ENCODE measurements at places on chromosomes 11 and 22.

DNA sequence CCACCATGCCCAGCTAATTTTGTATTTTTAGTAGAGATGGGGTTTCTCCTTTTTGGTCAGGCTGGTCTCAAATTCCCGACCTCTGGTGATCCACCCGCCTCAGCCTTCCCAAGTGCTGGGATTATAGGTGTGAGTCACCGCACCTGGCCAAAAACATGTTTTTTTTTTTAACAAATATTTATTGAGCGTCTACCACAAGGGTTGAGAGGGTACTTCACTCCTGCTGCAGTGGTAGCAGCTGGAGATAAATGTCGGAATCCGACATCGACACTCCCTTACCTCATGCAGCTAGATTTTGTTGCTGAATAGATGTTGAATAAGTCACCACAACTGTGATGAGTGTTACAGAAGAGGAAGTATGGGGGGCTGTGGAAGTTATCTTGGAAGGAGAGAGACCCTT lies 971 bp downstream of the DNAJB13 start:
- H3K4me1 ChIP-seq = no peaks in the 10 kb centered on the region
- H3K27me3 ChIP-seq = peaks cover under 1% of the 10 kb centered on the region
- no peak overlapping the region for H3K27ac ChIP-seq

DNA sequence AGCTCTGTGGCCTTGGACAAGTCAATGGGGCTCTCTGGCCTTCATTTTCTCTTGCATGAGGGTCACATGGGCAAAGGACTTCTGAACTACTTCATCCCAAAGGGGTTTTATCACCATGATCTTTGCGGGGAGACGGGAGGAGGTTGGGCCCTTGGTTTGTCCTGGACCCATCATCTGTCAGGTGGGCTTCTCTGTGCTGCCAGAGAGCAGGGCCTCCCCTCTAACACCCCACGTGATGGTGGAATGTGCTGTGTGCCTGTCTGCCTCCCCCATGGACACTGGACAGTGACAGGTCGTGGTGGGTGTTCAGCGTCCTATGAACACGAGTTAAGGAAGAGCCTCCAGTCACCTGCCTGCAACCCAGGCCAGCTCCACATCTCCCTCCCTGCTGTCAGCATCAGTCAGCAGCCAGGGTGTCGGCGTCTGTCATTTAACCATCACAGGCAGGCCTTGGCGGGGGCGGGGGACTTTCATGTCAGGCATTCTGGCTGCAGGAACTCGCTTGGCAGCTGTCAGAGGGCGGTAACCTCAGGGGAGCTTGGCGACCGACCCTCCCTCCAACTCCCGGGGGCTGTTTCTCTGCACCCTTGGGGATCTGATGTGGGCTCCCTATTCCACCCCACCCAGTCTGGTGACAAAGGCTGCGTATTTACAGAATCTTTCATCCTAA lies 2.6 kb upstream of the SUN2 start:
- H3K36me3 ChIP-seq = no peaks in the 10 kb centered on the region
- peaks cover 29% of the 10 kb centered on the region for H3K4me1 ChIP-seq
- no peak for DNase-seq
- H3K27ac ChIP-seq = no peak overlapping the region
- no peak overlapping the region for H3K4me3 ChIP-seq
- no peaks in the 10 kb centered on the region for H3K27me3 ChIP-seq

DNA sequence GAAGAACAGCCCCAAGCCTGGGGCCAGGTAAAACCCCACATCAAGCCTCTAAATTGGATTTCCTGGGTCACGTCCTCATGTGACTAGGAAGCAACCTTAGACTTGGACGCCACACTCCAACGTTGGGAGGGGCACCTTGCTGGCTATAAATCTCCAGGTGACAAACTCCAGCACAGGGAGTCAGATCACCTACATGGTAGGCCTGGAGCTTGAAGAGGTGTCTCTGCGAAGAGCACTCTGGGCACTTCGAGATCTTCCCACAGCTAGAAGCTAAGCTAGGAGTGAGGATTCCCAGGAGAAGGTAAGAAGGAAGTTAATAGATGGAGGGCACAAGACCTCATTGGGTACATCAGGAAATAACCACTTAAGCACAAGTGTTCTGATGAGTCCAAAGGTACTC lies 77.1 kb upstream of the GNAZ start:
- H3K36me3 ChIP-seq = no peaks in the 10 kb centered on the region
- H3K27me3 ChIP-seq = no peaks in the 10 kb centered on the region
- no peak overlapping the region for H3K27ac ChIP-seq

- no peaks in the 10 kb centered on the region for H3K36me3 ChIP-seq
- H3K27me3 ChIP-seq = no peaks in the 10 kb centered on the region
- H3K4me1 ChIP-seq = peaks cover 6% of the 10 kb centered on the region
- H3K27ac ChIP-seq = no peak overlapping the region
Observed at GRCh38 chr11:18761144-18761543, 30.5 kb downstream of the PTPN5 start.

- DNase-seq = no peak
- no peaks in the 10 kb centered on the region for H3K4me1 ChIP-seq
- H3K27ac ChIP-seq = no peak overlapping the region
- H3K36me3 ChIP-seq = no peaks in the 10 kb centered on the region
- no peaks in the 10 kb centered on the region for H3K27me3 ChIP-seq
- no peak overlapping the region for H3K4me3 ChIP-seq
Observed at GRCh38 chr11:79198898-79199250, 242.0 kb downstream of the TENM4 start.

- H3K36me3 ChIP-seq = no peaks in the 10 kb centered on the region
- no peaks in the 10 kb centered on the region for H3K4me1 ChIP-seq
- H3K27ac ChIP-seq = no peak overlapping the region
- DNase-seq = no peak
- no peaks in the 10 kb centered on the region for H3K27me3 ChIP-seq
Observed at GRCh38 chr11:123670081-123670480, 15.7 kb upstream of the SCN3B start.

DNA sequence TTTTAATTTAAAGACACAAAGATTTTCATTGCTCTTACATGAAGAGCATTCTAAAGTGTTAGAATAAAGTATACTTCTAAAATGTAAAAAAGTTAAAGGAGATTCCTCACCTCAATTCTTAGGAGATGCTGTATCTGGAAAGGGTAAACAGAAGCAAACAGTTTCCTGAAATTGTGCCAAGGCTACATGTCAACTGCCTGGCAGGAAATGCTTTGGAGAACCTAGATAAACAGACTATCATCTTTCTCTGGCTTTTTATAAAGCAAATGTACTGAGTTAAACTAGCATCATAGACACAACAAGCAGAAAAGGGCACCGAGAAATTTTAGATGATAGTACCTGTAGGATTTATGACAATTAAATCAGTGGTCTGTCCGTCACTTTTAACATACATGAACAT lies 24.7 kb upstream of the AKIP1 start:
- no peak for DNase-seq
- no peaks in the 10 kb centered on the region for H3K4me1 ChIP-seq
- no peak overlapping the region for H3K4me3 ChIP-seq
- no peaks in the 10 kb centered on the region for H3K36me3 ChIP-seq
- no peaks in the 10 kb centered on the region for H3K27me3 ChIP-seq

- DNase-seq = no peak
- no peaks in the 10 kb centered on the region for H3K36me3 ChIP-seq
- H3K27me3 ChIP-seq = no peaks in the 10 kb centered on the region
Observed at GRCh38 chr11:75319035-75319877, 32.2 kb downstream of the ARRB1 start.

- no peak for DNase-seq
- H3K27me3 ChIP-seq = no peaks in the 10 kb centered on the region
- H3K4me1 ChIP-seq = peaks cover 34% of the 10 kb centered on the region
- H3K36me3 ChIP-seq = no peaks in the 10 kb centered on the region
- H3K27ac ChIP-seq = no peak overlapping the region
Observed at GRCh38 chr11:12016246-12016645, 7.8 kb upstream of the DKK3 start.

- H3K4me1 ChIP-seq = peaks cover 4% of the 10 kb centered on the region
- H3K36me3 ChIP-seq = no peaks in the 10 kb centered on the region
- H3K27me3 ChIP-seq = no peaks in the 10 kb centered on the region
- no peak for DNase-seq
- no peak overlapping the region for H3K27ac ChIP-seq
Observed at GRCh38 chr22:28674121-28674563, 5.5 kb downstream of the TTC28 start.

DNA sequence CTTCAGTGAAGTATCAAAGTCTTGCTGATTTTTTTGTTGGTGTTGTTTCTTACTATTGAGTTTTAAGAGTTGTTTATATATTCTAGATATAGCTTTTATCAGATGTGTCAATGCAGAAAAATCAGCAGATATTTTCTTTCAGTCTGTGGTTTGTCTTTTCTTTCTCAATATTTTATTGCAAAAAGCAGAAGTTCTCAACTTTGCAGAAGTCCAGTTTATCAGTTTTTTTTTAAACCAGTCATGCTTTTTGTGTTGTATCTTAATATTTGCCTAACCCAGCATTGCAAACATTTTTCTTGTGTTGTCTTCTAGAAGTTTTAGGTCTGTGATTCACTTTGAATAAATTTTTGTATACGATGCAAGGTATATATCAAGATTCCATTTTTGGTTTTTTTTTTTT lies 7.0 kb downstream of the ASRGL1 start:
- no peaks in the 10 kb centered on the region for H3K4me1 ChIP-seq
- no peak for DNase-seq
- no peak overlapping the region for H3K27ac ChIP-seq
- no peaks in the 10 kb centered on the region for H3K36me3 ChIP-seq
- no peak overlapping the region for H3K4me3 ChIP-seq
